ENCODE measurements at places on chromosomes 13 and 19.
A peak's percentile ranks its signal among the peaks of the same experiment; 100 is the strongest.

DNA sequence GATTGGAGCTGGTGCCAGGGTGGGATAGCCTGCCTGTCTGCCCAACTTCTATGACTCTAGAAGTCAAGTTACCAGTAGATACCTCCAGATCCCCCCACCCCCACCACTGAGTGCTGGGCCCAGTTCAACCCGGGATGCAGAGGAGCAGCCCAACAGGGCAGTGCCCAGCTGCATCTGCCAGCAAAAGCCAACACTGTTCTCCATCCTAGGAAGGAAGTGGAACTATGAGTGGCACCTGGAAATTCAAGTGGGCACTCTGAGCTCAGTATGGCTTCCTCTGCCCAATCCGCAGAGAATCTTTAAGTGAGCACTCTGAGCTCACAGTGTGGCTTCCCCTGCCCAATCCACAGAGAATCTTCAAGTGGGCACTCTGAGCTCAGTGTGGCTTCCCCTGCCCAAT lies 14.2 kb downstream of the TUBGCP3 start:
- no peak for DNase-seq

DNA sequence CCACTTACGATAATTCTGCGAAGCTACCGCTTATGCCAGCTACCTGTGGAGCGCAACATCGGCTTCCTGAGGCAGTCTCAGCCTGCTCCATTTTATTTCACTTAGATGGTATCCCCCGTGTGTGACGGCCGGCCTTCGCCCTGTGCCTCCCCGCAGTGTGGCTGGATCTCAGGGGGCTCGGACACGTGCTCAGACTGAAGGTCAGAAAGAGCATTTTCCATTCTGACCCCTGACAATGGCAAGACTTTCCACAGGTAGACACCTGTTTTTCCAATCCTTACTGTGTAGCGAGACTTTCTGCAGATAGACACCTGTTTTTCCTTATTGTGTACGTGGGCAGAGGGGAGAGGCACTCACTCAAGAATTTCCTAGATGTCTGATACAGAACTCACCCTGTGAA lies 52.7 kb downstream of the ATP11A start:
- no peak for DNase-seq

- no peak for DNase-seq
Observed at GRCh38 chr19:496112-496665, at the start of gene MADCAM1. TSS of gene MADCAM1 (plus strand) at chr19:496486. CDS start at chr19:496500, 14 bp downstream.

DNA sequence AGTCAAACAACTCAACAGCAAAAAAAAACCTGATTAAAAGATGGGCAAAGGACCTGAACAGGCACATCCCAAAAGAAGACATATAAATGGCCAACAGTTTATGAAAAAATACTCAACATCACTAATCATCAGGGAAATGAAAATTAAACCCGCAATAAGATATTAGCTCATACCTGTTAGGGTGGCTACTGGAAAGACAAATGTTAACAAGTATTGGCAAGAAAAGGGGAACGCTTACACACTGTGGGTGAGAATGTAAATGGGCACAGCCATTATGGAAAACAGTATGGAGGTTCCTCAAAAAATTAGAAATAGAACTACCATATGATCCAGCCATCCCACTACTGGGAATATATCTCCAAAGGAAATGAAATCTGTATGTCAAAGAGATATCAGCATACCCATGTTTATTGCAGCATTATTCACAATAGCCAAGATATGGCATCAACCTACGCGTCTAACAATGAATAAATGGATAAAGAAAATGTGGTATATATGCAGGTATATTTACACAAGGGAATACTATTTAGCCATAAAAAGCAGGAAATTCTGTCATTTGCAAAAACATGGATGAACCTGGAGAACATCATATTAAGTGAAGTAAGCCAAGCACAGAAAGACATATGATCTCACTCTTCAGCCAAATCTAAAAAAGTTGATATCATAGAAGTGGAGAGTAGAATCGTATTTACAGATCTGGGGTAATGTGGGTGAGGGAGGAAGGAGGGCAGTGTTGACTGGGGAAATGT lies 2.3 kb downstream of the ZNF780A start:
- DNase-seq, result no peak

- peak; percentile 67 for DNase-seq
Observed at GRCh38 chr19:2254064-2254872, 1.9 kb downstream of the JSRP1 start.

DNA sequence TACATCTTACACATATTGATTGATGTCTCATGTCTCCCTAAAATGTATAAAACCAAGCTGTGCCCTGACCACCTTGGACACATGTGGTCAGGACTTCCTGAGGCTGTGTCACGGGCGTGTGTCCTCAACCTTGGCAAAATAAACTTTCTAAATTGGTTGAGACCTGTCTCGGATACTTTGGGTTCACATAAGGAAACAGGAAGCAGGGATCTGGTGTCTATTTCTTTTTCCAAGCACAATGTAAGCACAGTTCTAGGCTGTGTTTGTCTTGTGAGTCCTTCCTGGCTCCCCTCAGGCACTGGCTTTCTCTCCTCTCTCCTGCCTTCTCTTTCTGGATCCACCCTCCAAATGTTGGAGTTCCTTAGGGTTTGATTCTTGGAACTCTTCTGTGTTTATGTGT lies 27.6 kb upstream of the TPT1 start:
- no peak for DNase-seq

GRCh38 chr13:33015241-33015668 lies 968 bp upstream of the KL start:
- DNase-seq, result no peak

- no peak for DNase-seq
Observed at GRCh38 chr19:50794876-50795663, 4.9 kb downstream of the ACP4 start.

DNA sequence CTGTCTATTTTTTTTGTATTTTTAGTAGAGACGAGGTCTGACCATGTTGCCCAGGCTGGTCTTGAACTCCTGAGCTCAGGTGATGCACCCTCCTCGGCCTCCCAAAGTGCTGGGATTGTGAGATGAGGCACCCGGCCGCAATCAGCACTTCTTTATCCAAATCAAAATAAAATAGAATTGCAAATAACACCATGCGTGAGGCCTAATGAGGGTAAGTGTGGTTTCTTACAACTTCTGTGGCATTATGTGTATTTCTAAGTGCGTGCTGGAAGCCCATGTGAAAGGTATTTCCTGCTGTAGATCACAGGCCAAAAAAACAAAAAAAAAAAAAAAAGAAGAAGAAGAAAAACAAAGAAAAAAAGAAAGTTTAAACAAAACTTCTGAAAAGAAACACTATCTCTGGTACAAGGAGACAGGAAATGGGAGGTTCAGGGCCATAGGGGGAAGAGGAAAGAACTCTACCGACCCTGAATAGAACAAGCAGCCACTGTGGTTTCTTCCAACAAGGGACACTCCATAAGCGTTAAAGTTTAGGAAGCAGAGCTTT lies 3.0 kb upstream of the GRAMD1A start:
- peak; percentile 67 for DNase-seq

GRCh38 chr19:36605877-36606478 lies 865 bp downstream of the ZNF382 start:
- DNase-seq, result no peak

- DNase-seq, result no peak
Observed at GRCh38 chr19:1663852-1664251, 11.4 kb upstream of the TCF3 start.

DNA sequence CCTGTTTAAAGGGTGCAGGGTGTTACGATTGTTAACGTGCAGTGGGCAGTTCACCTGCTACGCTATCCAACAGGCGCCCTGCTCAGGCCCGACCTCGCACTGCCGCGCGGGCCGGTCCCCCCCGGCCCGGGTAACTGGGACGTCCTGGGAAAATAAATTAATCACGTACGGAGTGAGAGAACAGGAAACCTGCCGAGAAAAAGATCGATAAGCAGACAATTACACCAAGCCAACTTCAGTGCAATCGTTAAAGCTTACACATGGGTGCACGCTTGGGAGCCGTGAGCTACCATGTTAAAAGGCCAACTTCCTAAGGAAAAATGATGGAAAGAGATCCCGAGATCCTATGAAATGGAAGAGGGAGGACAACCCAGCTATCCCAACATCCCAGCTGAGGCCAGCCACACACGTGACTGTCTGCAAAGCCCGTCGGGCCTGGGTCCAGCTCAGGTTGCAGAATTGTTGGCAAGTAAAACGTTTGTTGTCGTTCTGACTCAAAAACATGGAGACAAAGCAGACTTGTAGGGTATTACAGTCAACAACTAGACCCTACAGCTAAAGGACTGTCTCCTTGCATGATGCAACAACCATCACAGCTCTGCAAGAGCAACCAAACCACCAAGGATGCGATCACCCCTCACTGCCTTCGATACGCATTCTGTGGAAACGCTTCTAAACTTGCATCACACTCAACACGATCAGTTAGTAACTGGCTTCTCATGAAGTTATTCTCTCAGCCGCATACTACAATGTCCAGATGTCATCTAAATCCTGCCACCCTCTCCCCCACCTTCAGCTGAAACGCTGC lies 741 bp upstream of the TUBGCP3 start:
- DNase-seq, result no peak

DNA sequence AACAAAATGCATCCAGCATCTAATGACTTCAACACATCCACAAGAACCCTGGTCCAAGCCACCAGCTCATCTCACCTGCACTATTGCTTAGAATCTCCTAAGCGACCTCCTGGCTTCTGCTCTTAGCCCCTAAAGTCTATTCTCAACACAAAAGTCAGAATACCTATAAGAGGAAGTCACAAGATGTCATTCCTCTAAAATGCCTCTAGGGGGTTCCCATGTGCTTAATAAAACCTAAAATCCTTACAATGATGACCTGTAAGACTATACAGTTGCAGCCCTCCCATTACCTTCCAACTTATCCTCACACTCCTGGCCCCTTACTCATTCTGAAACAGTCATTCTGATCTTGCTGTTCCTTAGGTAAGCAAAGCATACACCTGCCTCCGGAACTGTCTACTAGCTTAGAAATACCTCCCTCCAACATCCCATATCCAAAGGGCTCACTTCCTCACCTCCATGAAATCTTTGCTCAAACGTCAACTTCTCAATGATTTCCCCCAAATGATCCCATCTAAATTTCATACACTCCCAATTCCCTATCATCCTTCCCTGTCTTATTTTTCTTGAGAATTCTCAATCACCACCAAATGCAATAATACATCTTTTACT lies 10.0 kb downstream of the ATP7B start:
- peak; percentile 71 for DNase-seq

DNA sequence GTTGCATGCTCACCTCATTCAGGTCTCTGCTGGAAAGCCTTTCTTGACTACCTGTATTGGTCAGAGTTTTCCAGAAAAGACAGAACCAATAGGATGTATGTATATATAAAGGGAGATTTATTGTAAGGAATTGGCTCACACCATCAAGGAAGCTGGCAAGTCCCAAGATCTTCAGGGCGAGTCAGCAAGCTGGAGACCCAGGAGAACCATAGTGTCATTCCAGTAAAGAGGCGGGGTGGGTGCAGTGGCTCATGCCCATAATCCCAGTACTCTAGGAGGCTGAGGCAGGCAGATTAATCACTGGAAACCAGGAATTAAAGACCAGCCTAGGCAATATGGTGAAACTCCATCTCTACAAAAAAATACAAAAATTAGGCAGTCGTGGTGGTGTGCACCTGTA lies 30.4 kb upstream of the FARP1 start:
- no peak for DNase-seq

GRCh38 chr13:41465898-41466320 lies 8.6 kb downstream of the RGCC start:
- no peak for DNase-seq

DNA sequence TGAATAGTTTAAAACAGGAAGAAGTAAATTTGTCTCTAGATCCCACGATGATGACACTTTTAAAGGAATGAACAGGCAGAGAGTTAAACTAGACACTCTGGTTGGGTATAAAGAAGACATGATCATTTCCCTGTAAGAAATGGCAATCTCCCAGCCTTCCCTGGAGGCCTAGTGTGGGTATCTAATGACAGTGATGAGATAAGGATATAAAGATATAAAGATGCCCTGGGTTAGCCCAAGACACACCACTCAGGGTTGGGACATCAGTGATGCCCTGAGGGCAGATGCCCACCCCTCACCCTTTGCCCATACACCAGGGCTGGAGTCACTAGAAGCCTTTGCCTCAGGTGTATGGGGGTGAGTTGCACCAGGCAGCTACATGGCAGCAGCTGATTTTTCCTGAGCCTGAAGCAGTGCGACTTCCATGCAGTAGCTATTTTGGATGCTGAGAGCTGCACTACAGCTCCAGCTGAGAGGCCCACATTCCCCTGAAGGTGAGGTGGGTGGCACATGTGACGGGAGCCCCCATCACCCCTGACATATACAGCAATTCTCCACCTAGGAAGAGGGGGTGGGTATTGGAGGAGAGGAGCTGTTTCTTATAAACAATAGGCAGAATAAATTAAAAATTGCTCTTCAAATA lies 177.5 kb downstream of the NDFIP2 start:
- DNase-seq, result no peak

DNA sequence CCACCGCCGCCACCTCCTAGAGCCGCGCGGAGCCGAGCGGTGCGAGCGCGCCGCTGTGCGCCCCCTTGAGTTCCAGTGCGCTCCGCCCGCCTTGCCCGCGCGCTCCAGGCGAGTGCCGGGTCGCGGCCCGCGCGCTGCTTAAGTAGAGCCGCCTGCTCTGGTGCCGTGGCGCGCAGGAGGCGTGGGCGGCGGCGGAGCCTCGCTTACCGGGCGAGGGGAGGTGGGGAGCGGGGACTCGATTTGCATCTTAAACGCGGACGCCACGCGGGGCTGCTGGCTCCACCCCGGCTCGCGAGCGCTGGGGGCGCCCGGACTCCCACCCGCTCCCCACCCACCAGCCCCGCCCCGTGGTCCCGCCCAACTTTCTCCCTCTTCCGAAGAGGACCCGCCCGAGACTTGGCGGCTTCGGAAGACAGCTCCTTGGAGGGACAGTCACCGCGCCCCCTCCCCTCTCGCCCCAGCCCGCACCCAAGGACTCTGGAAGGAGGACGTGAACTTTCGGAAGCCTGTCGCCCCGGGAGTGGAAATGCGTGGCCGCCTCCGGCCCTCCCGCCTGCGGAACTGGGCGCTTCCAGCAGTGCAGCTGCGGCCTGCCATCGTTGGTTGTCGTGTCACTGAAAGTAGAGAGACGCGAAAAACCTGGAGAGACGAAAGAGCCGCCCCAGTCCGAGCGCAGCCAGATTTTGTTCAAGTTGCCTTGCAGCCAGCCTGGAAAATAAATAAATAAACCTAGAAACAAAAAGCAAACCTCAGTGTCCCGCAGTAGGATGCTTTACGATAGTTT lies at the start of gene KCTD12:
TSS of gene KCTD12 (minus strand) at position 114 of the 784 bp plus-strand sequence. CDS start 257 bp downstream, outside the sequence.
- peak; percentile 93 for DNase-seq

GRCh38 chr13:26923824-26924605 lies 163.4 kb upstream of the GPR12 start:
- DNase-seq, result peak; percentile 86

GRCh38 chr19:48556163-48556562 lies 4.2 kb downstream of the SULT2B1 start:
- peak; percentile 55 for DNase-seq

DNA sequence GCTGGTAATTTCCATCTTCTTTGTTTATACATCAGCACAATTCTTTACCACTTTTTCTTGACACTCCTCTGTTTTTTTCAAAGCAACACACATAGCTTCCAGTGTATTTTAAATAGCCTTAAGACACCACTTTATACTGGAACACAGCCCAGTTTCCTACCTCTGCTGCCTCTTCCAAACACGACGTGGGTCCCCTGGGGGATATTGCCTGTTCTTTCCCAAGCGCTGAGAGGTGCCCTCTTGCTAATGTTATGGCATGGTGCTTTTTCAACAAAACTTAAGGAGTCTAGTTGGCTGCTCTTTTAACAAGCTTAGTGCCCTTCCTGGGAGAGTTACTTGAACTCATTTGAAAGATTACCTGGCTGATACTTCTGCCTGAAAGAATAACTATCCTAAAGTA lies 112.7 kb downstream of the OLFM4 start:
- DNase-seq, result no peak

All from choroid plexus epithelial cell (primary cell).